ENCODE measurements at places on chromosomes 11 and 22. TPM values are rescaled to one million over a fixed set of nuclear protein-coding genes. Genes with fewer than 3 reads are reported as not detected.

The MS4A15 gene
- not detected for polyA plus RNA-seq

The CABP4 gene
- 2.3 TPM for polyA plus RNA-seq

The CREB3L1 gene
- 14.1 TPM for polyA plus RNA-seq

The APOC3 gene
- 0.33 TPM for polyA plus RNA-seq

The TBCEL gene
- 31.4 TPM for polyA plus RNA-seq

The OR51I1 gene
- not detected for polyA plus RNA-seq

The TNNI2 gene
- polyA plus RNA-seq, result 4.1 TPM

The NOX4 gene
- 3.3 TPM for polyA plus RNA-seq

DNA sequence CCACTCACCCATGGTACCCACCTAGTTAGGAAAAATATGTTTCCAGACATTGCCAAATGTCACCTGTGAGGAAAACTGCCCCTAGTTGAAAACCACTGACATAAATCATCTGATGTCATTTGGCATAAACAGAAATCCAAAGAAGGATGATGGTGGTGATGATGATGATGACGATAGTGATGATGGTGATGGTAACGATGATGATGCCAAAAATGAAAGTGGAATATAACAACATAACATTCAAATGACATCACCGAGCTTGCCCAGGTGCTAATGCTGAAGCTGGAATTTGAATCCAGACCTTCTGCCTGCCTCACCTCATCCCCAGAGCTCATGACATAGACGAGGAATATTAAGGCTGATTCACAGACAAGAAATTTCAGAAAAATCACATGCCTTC lies 92.3 kb upstream of the ASPHD2 start:
- no peak for DNase-seq

GRCh38 chr11:6660712-6661111 lies 5.1 kb upstream of the DCHS1 start:
- DNase-seq, result no peak

GRCh38 chr11:117443266-117444186 lies 115.9 kb downstream of the CEP164 start:
- DNase-seq, result peak; percentile 46

DNA sequence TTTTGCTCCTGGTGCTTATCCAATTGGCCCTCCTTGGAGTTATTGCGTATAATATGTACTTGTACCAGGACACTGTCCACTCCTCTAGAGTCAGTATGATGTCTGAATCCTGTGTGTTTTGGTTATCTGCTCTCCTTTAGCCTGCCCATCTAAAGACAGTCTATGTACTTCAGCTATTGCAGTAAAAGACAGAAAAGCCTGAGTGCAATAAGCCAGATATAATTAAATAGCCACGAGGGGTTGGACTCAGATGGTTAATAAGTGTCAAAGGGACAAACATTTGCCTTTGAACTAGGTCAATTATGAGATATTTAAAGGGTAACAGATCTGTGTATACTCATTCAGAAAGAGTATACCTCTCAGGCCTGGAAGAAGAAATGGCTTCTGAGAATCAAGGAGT lies 406.7 kb downstream of the LUZP2 start:
- DNase-seq, result no peak

DNA sequence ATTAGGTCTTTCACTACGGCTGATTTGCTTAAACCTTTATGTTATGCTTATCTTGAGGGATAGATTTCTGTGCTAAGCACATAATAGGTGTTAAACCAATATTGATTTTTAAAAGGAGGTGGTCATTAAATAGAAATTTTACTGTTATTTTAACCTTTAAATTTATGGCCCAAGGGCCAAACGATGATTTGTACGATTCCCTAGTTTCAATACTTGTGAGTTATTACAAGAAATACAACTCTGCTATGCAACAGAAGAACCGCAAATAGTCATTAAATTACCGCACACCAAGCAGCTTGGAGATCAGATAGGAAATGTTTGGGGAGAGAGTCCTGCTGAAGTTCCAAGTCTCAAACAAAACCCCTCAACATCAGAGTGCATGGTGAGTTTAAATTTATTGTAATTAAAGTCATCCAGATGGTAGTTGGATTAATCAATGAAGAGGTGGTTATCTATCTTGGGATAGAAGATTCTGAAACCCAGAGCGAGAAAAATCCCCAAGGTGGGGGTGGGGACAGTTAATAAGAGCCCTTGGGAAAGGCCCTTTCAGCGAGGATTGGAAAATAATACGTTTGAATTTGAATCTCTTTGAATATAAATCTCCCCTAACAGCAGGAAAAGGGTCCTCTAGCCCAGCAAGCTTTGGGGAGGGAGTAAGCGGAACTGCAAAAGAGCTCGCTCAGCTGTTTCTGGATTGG lies 805 bp upstream of the QSER1 start:
- no peak for DNase-seq

DNA sequence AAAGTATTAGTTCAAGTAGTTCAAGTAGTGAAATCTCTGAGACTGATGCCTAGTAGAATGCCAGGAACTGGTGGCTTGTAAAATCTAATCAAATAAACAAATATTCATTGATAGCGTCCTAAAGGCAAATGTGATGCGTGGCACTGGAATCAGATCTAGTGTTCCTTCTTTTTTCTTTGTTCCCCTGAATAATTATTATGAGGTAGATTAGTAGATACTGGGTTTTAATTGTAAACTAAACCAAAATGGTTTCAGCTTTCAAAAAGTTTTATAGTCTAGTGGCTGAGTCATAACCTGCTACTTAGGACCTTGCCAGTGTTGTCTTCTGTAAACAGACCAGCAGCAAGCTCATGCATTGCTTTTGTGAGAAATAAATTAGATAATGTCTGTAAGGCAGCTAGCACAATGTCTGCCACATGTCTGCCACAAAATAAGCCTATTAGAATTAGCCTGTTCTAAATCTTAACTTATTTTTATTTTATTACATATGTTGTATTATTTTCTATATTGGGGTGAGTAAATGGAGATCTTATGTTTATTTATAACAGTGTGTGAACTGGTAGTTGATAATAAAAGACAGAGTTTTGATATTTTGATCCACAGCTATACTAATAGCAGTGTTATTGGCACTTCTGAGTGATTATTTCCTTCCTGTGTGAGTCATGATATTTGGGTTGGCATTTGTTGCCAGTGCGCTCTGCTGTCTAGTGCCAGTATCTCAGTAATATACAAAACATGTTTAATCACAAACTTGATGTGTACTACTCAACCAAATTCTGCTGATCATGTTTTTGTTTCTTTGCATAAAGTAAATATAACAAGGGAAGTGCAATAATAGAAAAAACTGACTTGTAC lies 135.7 kb downstream of the TMEM135 start:
- no peak for DNase-seq

- no peak for DNase-seq
Observed at GRCh38 chr11:116928845-116929244, 91.4 kb upstream of the APOA1 start.

DNA sequence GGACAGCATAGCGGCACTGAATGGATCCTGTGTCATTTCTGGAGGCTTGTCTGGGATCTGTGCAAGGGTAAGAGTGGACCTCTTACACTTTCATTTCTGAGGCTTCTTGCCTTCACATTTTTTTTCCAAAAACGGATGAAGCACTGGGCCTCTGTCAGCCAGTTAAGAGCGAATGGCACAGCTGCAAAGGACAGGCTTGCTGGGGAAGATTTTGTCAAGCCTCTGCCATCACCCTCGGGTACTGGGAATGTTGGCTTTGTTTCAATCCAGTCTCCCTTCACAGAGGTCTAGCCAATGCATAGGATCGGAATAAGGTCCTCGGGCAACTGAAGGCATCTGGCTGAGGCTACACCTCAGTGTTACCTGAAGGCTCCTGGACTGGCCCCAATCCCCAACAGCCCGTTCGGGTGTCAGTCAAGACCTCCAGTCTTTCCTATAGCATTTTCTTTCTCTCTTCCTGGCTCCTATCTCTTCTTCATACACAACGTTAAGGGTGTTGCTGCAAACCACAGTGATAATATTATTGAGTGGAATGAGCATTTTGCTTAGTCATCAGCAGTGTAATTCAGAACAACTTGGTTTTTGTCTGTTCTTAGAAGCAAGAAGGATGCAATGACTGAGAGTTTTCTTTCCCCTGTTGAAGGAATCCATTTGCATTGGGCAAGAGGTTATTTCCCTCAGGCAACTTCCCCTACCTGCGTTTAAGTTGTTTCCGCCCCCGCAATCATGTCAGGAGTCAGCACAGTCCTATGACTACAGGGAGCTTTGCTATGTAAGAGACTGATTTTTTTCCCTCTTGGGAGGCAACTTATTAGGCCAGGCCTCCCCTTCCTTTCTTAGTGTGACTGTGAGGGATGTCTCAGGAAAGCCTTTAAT lies 22.8 kb downstream of the NPAT start:
- no peak for DNase-seq

DNA sequence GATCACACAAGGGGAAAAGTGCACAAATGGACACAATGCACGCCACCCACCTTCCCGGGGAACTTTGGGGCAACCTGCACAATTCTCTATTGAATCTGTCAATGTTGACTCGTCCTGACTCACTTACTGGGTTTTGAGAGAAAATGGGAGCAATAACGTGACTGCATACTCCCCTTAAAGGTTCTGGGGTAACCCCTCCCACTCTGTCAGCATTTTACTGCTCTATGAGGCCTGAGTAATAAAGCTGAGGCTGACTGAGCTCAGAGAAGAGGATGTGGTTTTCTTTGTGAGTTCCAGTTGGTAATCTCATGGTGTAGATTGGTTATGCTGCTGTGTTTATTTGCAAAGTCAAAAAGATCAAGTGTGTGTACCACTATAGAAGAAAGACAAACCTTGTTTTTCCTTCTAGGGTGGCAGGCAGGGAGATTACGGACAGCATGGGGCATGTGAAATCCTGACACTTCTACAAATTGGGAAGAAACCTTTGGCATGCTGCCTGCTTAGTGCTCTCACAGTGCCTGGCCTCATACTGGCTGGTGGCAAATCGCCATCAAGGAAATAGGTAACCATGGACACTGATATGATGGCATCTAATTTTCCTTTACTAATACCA lies 16.1 kb upstream of the APOA1 start:
- DNase-seq, result no peak

- no peak for DNase-seq
Observed at GRCh38 chr11:129720156-129720555, 95.5 kb upstream of the TMEM45B start.

GRCh38 chr11:65859812-65860277 lies 388 bp upstream of the MUS81 start:
- DNase-seq, result no peak

DNA sequence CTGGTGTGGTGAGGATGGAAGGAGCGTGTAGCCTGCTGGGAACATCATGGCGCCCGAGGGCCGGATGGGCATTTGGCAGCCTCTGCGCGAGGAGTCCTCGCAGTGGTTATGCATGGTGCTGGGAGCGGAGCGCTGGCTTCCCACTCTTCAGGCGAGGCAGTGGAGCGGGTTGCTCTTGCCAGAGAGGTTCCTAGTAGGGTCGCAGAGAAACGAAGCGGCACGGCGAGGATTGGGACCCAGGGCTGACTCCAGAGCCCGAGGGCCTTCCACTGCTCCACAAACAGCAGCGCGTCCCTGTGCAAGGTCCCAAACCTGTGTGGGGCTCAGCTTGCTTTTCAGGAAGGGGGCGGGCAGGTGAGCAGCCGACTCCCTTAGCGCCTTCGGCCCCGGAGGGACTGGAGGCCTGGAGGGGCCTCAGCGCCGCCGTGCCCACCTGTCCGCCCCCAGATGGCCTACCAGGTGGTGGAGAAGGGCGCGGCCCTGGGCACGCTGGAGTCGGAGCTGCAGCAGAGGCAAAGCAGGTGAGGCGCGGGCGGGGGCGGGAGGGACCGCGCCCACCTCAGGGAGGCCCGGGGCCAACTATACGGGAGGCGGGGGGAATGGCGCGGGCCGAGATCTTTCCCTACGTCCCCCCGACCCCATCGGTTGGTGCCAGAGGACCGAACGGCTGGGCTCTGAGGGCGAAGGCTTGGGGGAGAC lies 7.2 kb downstream of the ATG16L2 start:
- no peak for DNase-seq

DNA sequence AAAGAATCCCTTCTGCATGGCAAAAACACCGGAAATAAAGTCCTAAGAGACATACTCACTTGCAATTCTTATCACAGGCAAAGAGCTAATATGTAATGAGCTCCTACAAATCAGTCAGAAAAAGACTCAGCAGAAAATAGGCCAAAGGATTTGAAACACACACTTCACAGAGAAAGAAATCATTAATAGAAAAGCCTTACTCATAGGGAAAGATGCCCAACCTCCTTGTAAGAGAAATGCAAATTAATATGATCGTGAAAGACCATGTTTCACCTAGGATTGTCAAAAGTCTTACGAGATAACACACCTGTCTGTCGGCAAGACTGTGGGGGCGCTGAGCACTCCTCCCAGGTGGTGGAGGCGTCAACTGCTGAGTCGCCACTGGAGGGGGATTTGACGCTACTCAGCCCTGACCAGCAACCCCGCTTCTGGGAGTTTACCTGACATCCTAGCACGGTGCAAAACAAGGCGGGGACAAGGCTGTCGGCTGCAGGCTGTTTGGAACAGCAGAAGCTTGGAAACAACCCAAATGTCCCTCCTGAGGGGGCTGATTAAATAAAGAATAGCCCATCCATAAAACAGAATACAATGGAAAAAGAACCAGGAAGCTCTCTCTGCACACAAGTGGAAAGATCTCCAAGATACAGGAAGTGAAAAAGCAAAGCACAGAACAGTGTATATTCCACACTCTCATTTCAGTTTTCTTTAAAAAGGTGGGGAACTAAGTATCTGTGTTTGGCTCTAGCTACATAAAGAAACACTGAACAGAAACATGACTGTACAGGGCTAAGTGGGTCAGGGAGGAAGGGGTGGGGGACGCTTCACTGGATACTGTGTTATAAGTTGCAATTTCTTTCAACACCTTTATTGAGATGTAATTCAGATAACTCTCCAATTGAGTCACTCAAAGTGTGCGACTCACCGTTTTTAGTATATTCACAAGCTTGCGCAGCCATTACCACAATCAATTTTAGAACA lies 11.5 kb downstream of the CSNK1E start:
- DNase-seq, result no peak

DNA sequence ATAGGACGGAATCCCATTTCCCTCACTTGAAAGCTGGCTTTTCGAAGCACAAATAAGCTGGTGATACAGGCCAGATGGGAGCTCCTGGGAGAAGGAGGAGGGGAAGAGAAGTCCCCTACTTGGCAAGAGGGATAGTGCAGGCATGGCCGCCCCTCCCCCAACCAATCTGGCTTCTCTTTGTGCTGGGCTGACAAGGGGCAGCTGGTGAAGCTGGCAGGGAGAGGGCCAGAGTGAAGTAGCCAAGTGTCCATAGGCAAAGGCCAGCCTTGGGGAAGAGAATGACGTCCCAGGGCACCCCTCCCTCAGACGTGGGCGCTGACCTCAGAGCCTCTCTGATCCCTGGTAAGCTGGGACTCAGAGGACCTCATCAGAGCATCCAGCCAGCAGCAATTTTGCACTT lies 78.7 kb upstream of the GRAMD1B start:
- peak; percentile 86 for DNase-seq

- DNase-seq, result no peak
Observed at GRCh38 chr11:104944076-104944475, 24.3 kb downstream of the CASP4 start.

DNA sequence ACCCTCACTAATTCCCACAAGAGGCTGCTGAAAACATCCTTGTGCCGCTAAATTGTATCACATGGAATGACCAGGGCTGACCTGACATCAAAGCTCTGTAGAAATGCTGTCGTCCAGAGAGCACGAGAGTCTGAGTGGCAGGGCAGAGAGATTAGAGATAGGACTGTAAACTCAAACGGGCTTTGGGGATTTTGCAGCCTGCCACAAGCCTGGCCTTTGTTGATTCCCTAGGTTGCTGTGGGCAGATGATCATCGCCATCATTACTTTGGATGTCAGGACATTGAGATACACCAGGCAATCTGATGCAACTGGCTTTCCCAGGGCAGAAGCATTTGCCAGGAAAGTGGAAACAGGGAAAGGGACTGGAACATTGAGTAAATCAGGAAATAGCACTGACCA lies 131.6 kb downstream of the ETS1 start:
- no peak for DNase-seq

All from right lung (tissue), 10 donors.